Amniotic stem cell (primary cell): ENCODE measurements at places on chromosomes 6 and 20.

DNA sequence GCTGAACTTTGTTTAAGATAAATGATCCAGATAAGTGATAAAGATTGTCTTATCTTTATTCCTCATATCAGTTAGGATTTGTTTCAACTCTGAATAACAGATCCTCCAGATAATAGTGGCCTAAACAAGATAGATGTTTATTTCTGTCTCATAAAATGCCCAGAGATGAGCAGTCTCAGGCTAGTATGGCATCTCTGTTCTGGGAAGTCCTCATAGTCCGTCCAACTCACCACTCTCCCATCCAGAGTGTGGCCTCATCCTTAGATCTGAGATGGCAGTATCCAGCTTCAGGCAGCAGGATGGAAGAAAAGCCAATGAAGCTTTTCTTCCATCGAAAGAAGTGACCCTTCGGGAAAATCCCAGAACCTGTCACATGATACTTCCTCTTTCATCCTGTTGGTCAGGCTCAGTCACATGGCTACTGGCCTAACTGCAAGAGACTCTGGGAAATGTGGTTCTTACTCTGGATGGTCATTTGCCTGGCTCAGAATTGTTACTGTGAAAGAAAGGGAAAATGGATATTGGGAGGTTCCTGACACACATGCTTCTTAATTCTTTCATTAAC, 29.4 kb upstream of the TAGAP start:
- DNase-seq, result no peak

- no peak for DNase-seq
Observed at GRCh38 chr20:62898093-62898964, 28.0 kb downstream of the DIDO1 start.

- no peak for DNase-seq
Observed at GRCh38 chr6:36120979-36121786, 9.1 kb upstream of the MAPK13 start.

- DNase-seq, result no peak
Observed at GRCh38 chr20:17810847-17811627, 111.3 kb downstream of the BANF2 start.

- DNase-seq, result no peak
Observed at GRCh38 chr6:32815115-32815514, 1.7 kb downstream of the HLA-DOB start.

GRCh38 chr6:132511831-132512220, 1.1 kb downstream of the STX7 start:
- no peak for DNase-seq

- DNase-seq, result no peak
Observed at GRCh38 chr6:144265390-144265789, 19.7 kb upstream of the UTRN start.

- DNase-seq, result no peak
Observed at GRCh38 chr6:5680095-5680494, 326.6 kb downstream of the NRN1 start.

DNA sequence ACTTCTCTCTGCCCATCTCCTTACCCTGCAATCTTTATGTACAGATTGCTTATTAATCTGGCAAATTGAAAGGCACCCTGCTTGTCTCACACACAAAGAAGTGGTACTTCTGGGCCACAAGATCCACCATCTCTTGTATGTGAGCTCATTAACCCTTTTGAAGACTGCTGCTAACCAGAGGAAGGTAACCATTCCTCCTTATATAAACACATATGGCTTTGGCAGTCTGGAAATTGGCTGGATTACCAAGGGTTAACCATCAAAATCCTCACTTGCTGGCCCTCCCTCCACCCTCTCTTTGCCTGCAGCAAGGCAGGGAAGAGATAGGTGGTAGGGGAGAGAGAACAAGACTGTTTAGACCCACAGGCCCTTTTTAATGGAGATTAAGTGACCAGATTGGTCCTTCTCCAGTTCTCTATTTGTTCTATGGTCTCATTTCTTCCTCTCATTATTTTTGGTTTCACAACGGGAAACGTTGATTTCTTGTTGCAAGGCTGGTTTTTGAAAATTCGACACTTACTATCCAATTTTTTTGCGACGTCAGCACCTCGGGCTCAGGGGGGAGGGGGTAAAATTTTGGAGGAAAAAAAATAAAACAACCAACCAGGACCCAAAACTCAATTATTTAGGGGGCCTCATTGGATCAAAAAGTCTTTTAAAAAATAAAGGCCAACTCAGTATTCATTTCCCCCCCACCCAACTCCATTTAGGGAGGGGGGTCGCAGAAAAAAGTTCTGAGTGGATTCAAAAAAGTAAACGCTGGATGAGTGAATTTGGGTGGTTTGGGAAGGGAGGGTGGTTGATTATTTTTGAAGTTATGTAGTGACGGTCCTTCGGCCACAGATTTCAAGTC, 859 bp downstream of the PPP1R10 start:
- DNase-seq, result no peak

GRCh38 chr6:28709478-28710349, 184.0 kb downstream of the GPX5 start:
- no peak for DNase-seq

- peak; percentile 56 for DNase-seq
Observed at GRCh38 chr6:106181664-106182418, 95.7 kb downstream of the PRDM1 start.

DNA sequence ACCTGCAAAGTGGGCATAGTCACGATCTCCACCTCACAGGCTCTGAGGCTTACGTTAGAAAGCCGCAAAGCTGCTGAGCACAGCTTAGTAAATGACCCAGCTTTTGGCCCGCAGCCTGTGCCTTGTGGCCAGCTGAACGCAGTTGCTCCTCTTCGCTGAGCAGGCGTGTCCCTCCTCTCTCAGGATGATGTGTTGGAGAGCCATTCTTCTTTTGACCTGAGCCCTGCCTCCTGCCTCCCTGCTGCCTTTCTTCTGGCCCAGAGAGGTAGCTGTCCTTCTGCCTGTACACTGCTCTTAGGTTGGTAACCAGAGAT, 47.6 kb upstream of the MYL9 start:
- no peak for DNase-seq

- DNase-seq, result no peak
Observed at GRCh38 chr6:46011188-46012085, 4.2 kb downstream of the CLIC5 start.

DNA sequence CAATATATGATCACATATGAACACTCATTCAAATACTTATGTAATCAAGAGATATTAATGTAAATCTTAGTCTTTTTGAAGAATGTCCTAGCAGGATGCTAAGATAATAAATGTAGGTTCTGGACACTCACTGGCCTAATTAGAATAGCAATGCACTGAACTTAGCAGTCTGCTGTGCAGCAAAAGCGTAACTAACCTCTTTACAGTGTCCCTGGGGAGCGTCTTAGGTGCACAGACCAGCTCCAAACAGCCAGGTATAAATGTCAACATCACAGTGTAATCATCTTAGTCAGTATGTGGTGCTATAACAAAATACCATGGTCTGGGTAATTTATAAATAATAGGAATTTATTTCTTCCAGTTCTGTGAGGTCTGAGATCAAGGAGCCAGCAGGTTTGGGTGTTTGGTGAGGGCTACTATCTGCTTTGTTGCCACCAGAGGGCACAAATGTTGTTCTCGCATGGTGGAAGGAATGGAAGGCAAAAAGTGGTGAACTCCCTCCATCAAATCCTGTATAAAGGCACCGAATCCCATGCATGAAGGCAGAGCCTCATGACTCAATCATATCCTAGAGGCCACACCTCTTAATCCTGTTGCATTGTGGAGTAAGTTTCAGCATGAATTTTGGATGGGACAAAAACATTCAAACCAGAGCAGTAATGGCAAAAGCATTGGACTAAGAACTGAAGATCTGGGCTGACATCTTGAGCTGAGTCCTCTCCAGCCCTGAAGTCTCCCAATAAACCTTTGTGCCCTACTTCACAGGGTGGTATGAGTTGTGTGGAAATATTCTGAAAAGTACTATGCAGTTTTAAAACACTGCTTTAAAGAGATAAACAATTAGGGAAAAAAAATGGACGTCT, 41.8 kb upstream of the FOXO3 start:
- DNase-seq, result no peak

DNA sequence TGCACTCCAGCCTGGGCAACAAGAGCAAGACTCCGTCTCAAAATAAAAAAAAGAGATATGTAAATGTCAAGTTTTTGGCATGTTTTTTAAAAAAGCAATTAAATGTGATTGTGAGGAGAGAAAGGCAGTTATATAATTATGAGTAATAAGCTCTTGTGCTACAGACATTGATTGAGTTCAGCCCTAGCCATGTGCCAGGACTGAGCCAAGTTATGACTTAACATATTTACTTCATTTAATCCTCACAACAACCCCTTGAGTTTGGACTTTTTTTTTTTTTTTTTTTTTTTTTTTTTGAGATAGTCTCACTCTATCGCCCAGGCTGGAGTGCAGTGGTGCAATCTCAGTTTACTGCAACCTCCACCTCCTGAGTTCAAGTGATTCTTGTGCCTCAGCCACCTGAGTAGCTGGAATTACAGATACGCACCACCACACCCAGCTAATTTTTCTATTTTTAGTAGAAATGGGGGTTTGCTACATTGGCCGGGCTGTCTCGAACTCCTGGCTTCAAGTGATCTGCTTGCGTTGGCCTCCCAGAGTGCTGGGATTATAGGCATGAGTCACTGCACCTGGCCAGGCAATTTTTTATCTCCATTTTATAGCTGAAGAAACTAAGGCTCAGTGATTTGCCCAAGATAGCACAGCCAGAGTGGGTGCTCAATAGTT, 15.0 kb upstream of the CSE1L start:
- no peak for DNase-seq

GRCh38 chr6:63844287-63844686, 208.7 kb downstream of the PHF3 start:
- DNase-seq, result no peak

- DNase-seq, result no peak
Observed at GRCh38 chr6:15682965-15683822, 20.4 kb upstream of the DTNBP1 start.

GRCh38 chr6:11222385-11223277, 9.8 kb downstream of the NEDD9 start:
- no peak for DNase-seq

GRCh38 chr6:74057326-74057725, 361.3 kb downstream of the CD109 start:
- no peak for DNase-seq

GRCh38 chr20:17895641-17896171, 72.9 kb downstream of the SNX5 start:
- peak; percentile 50 for DNase-seq

- no peak for DNase-seq
Observed at GRCh38 chr20:44407402-44408184, 52.1 kb downstream of the HNF4A start.

DNA sequence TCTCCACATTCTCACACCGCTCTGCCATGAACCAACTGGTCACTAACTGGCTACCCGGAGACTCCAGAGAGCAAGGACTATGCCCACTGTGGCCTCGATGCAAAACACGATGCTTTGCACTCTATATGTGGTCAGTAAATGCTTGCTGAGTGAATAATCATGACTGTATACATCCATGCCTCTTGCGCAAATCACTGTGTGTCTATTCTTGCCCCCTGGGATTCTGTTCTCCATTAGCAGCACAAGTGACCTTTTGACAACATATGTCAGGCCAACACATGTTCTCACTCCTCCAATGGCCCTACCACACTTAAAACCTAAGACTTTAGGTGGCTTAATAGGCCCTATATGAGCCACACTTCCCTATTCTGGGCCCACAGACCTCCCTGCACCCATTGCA, 16.9 kb downstream of the KIF16B start:
- no peak for DNase-seq

DNA sequence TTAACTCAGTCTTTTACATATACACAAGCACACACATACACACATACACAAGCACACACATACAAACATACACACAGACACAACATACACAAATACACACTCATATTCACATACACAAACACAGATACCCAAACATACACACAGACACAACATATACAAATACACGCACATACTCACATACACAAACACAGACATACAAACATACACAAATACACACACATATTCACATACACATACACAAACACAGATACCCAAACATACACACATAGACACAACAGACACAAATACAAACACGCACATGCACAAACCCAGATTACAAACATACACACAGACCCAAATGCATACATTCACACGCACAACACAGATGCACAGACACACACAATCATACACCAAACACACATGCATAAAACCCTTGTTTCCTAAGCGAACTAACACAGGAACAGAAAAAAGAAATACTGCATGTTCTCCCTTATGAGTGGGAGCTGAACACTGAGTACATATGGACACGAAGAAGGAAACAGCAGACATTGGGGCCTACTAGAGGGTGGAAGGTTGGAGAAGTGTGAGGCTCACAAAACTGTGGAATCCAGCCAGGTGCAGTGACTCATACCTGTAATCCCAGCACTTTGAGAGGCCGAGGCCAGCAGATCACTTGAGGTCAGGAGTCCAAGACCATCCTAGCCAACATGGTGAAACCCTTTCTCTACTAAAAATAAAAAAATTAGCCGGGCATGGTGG, 34.2 kb downstream of the PIM1 start:
- no peak for DNase-seq

GRCh38 chr6:164563924-164564323, 745.5 kb downstream of the C6orf118 start:
- DNase-seq, result no peak

DNA sequence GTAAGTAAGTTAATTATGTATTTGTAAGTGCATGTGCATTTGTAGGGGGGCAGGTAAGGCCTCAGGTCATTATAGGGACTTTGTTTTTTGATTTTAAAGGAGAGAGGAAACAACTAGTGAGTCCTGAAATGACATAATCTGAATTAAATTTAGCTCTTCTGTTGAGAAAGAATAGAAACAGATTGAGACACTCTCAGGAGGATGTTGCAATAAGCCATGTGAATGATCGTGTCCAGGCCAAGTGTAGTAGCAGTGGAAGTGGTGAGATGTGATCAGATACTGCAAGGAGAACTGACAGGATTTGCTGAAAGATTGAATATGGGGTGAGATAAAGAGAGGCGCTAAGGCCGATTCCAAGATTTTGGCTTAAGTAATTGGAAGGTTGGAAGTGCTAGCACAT, 2.6 kb upstream of the CENPW start:
- no peak for DNase-seq

GRCh38 chr6:4401408-4402368, 266.3 kb upstream of the ECI2 start:
- no peak for DNase-seq

DNA sequence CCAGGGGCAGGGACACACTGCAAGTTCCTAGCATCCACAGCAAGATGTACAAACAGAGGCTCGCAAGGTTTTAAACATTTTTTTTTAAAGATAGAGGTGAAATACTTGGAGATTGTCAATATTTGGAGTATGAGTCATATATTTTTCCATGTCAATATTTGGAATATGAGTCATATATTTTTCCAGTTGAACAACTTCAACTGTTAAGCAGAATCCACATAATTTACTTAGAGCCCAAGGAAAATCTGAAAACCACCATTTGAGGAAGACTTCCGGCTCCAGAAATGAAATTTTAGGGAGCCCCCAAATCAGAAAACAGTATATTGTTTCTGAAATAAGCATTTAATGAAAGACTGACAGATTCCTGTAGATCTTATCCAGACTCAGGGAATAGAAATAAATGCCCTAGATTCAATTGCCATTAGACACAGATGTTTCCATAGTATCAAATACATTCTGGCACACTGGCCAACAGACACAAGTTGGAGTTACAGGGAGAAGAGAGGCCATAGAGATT, 51.6 kb upstream of the FAM184A start:
- no peak for DNase-seq
